ENCODE measurements at places on chromosomes 4 and X.

- DNase-seq: no peak
Measured at GRCh38 chr4:147078875-147079658, 133.4 kb upstream of the TTC29 start.

DNA sequence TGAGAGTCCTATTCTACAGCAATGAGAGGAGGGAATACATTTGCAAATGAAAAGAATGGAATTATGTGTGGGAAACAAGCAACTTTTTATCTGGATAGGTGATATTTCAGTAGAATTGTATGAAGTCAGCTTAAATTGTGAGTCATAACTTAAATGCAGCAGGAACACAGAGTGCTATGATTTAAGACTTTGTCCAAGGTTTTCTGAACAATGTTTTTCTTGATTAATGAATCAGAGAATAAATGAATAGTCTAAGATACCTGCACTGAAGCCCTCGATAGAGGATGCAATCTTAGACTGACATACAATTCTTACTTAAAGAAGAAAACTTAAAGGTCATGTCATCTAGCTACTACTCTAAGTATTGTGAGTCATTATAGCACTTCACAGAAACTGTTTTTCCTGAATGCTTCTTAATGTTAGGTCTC lies 8.0 kb downstream of the ARHGEF38 start:
- DNase-seq: no peak

DNA sequence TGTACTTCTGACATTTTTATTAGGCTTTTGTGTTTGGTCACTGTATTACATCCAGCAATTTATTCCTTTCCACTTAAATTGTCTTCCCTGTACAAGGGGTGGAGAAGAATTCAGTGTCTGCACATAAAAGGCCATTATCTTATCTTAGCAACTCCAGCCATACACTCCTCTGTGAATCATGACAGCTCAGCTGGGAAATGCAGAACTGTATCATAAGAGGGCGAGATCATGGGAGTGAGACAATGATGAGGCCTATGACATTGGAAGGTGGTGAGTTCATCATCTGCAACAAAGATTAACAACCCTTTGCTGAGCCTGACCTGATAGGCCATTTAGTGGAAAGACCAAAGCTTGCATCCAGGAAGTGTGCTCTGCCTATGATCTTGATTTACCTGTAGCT lies 33.3 kb downstream of the SLIT2 start:
- no peak for DNase-seq

DNA sequence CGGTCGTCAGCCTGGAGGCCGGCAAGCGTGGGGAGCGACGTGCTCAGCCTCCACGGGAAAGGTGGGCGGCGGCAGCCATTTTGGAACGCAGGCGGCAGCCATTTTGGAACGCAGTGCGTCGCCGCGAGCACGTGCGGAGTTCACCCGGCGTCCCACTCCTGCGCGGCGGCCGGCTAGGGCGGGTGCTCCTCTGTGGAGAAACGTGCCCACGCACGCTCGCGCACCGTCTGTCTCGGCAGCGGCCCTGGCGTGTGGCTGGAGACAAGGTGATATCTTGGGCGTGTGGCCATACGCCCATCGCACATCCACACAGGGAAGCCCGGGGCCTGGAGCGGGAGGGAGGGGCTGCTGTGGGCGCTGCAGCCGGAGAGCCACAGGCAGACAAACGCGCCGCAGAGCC lies 21.1 kb downstream of the CPLX1 start:
- no peak for DNase-seq

DNA sequence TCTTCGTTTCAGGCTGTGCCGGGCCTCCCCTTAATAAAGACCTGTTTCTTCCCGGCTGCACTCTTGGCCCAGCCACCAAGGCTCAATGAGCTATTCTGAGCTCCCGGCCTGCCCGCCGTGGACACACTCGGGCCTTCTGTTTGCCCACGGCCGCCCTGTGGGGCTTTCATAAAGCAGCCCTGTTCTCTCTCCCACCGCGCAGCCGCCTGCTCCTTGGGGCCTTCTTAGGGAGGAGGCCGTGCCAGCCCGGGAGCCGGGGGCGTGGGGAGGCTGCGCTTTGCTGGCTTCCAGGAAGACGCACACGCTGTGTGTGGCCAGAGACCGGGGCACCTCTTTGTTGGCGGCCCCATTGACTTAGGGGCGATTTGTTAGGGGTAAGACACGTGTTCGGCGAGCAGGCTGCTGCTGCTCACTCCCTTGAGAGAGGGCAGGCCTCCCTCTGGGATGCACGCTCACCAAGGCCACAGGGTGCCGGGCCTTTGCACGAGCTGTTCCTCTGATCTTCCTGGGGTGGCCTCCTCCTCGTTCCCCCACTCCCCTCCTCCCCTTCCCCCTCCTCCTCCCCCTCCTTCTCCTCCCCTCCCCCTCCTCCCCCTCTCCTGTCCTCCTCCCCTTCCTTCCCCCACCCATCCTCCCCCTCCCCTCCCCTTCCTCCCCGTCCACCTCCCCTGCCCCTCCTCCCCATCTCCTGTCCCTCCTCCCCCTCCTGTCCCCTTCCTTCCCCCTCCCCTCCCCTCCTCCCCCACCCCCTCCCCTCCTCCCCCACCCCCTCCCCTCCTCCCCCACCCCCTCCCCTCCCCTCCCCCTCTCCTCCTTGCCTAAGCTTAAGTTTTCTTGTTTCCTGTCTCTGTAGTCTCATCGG lies 11.3 kb downstream of the BLOC1S4 start:
- DNase-seq: no peak

DNA sequence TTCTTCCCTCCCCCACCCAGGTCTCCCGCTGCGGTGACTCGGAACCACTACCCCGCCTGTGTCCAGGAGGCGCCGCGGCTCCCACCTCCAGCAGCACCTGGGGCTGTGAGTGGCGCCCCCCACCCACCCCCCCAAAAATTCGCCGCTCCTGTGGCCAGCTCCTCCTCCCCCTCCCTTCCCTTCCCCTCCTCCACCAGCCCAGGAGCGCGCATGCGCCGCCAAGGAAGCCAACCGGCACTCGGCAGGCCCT lies 278 bp downstream of the CLOCK start:
- DNase-seq: no peak

- DNase-seq: no peak
Measured at GRCh38 chr4:98406819-98407218, 145.6 kb downstream of the RAP1GDS1 start.

- no peak for DNase-seq
Measured at GRCh38 chr4:2651998-2652397, 104.1 kb downstream of the TNIP2 start.

GRCh38 chr4:148874331-148874730 lies 432.1 kb upstream of the NR3C2 start:
- no peak for DNase-seq

DNA sequence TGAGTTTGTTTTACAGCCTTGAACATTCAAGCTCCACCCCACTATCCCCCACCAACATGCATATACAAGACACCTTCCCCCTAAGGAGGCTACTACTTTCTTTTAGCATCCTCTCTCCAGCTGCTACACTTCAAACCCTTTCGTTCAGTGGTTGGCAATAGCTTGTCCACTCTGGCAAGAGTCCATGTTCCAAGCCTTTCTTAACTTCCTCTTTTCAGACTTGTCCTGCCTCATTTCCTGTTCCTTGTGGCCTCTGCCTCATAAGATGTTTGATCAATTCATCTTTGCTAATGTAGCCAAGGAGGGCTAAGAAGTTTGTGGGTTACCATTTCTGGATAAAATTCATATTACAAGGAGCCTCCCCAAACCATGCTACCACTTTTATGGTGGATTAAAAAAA lies 20.8 kb upstream of the ZCCHC12 start:
- DNase-seq: no peak

GRCh38 chr4:138919094-138919936 lies 96.3 kb upstream of the NOCT start:
- no peak for DNase-seq

GRCh38 chr4:137363496-137363895 lies 168.8 kb downstream of the PCDH18 start:
- no peak for DNase-seq

GRCh38 chr4:144115519-144115918 lies 25.0 kb downstream of the GYPA start:
- no peak for DNase-seq

GRCh38 chr4:86670756-86671155 lies 76.6 kb downstream of the PTPN13 start:
- DNase-seq: no peak

GRCh38 chr4:36492590-36492989 lies 211.2 kb downstream of the DTHD1 start:
- DNase-seq: no peak

DNA sequence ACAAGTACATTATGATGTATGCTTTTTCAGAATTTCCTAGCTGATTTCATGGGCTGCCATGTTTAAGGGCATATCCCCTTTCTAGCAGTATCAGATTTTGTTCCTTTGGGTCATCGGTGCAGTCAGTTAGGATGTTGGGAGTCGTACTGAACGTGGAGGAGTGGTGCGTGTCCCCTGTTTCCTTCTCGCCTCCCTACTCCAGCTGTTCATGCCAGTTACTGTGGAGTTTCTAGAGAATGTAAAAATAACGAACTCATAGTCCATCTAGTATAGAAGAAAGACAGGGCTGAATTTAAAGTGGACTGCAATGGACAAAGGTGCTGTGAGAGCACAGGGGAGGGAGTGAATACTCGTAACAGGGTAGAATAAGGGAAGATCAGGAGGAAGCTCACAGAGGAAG lies 111.3 kb downstream of the CEP135 start:
- DNase-seq: no peak

GRCh38 chr4:5751666-5752375 lies 40.8 kb downstream of the EVC start:
- no peak for DNase-seq

DNA sequence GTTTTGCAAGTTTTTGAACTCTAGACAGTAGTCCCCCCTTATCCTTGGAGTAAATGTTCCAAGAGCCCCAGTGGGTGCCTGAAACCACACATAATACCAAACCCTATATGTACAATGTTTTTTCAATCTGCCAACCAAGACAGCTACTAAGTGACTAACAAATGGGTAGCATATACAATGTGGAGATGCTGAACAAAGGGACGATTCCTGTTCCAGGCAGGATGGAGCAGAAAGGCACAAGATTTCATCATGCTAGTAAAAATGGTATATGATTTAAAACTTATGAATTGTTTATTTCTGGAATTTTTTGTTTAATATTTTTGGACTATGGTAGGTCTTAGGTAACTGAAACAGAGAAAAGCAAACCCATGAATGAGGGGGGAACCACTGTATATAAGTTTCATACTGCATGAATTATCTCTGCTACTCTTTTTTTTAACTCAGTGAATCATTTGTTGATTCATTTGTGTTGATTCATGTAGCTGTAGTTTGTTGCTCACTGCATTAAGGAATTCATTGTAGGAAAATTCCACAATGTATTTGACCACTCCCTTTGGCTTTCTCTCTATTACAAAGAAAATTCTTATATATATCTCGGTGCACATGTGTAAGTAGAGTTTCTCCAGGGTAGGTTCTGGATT lies 21.9 kb upstream of the ANXA3 start:
- no peak for DNase-seq

DNA sequence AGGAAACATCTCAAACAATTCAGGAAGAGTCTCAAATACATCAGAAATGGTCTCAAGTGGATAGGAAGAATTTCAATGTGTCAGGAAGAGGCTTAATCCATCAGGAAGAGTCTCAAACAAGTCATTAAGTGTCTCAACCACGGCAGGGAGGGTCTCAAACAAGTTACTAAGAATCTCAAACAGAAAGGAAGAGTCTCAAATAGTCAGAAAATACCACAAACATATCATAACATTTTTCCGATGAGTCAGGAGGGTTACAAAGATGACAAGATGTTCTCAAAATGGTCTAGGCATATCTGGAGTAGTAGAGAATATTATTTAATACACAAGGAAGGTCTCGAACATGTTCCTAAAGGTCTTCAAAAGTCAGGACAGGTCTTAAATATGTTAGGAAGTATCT lies 109.3 kb upstream of the USP9X start:
- no peak for DNase-seq

GRCh38 chr4:911221-911751 lies 20.8 kb downstream of the GAK start:
- no peak for DNase-seq

- DNase-seq: no peak
Measured at GRCh38 chr4:8394061-8394519, 46.4 kb downstream of the ACOX3 start.

GRCh38 chr4:41380511-41381157 lies 123.9 kb downstream of the UCHL1 start:
- DNase-seq: no peak

DNA sequence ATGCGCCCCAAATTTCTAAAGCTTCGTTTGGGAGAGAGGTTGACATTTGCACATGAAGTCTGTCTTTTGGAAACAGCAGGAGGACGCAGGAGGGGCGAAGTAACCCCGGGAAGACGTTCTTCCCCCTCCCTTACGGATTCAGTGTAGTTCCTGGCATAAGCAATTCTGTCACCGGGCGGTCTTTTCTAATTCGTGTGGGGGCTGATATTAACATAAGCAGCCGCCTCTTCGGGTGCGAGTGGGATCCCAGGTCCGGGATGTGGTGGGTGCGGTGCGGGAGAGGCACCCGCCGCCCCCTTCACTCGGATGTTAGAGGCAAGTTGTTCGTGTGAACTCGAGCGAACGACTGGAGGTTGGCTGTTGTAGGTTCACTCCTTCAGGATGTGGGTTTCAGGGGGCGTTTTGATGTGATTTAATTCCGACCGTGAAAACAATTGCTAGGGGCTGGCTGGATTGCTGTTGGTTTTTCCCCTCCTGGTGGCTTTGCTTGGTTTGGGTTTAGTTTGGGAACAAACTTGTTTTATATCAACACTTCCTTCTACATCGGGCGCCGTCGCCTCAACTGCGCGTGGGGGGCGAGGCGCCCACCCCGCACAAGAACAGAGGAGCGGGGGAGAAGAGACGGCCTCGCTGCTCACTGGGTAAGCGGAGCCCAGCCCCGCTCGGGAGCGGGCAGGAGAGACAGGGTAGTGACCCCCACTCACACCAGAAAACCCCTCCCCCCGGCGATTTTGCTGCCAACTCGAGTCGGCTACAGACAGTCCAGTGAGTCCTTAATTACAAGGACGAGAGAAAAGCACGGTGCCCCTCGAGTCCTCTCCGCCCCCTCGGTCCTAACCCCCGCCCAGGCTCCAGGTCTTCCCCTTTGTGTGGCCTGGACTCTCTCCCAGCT lies 2.9 kb upstream of the LEF1 start:
- DNase-seq: no peak

DNA sequence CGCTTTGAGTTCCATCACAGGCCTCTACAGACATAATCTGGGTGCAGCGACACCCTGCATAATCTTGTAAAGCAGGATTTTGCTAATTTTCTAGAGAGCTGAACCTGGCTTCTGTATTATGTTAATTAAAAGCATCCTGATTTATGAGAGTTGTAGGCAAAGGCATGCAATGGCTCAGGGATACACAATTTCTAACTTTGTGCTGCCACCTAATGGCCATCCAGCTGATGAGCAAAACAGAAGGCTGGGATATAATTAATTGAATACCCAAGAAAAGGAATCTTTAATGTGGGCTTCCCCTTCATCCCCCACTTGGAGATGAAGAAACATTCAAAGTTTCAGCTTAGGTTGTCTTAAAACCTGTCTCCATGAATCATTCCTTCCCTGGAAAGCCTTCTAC lies 78.1 kb downstream of the BMP15 start:
- DNase-seq: no peak

DNA sequence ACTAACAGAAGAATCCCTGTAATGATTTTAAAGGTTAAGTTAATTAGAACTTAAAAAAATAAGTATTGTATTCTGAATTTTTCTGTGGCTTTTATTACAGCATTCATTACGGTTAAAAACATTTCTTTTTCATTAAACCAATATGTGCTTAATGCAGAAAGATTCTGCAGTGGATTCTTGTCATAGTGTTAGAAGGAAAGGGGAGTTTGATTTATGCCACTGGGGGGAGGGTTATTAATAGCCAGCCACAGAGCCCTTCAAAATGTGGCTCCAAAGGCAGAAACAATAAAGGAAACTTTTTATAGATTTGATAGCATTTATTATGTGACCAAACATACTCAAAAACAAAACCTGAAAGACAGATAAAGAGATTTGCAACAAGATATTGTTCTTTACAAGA lies 9.1 kb downstream of the SMAD1 start:
- DNase-seq: no peak
